ENCODE measurements at places on chromosomes 1 and 21.

GRCh38 chr1:112790920-112791722 is 76.0 kb upstream of the PPM1J start:
- DNase-seq: no peak

DNA sequence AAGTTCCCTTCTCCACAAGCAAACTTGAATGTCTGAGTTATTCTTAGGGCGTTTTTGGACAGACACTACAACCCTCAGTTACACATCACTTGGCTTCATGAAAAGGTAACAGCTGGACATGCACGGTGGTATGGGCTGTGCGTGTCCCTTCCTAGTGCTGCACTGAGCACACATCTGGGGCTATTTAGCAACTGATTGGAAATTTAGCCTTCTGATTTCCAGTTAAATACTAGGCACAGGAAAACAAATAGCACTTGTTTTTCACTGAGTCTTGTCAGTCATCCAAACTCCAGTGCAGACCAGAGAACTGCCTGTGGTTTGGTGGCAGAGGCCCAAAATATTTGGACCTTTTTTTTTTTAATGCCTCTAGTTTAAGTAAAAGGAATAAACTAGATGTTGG is 134.7 kb downstream of the TGFBR3 start:
- DNase-seq: no peak

DNA sequence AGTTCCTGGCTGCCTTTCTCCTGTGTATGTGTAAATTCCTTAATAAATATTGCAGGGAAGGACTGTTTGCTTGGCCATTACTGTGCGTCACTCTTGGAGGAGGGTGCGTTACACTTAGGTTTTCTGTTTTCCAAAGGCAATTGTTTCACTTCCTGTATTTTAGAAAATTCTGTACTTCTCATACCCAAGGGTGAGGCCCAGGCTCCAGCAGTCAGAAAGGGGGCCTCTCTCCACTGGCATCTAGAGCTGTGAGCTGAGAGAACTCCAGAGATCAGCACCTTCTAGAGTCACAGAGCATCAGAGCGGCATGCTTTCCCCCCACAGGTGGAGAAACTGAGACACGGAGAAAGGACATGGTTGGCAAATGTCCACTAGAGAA is 27.0 kb upstream of the ZFP69B start:
- no peak for DNase-seq

- DNase-seq: no peak
Measured at GRCh38 chr1:72780212-72780611, 497.9 kb upstream of the NEGR1 start.

GRCh38 chr21:33383056-33383888 is 19.9 kb upstream of the IFNGR2 start:
- DNase-seq: no peak

DNA sequence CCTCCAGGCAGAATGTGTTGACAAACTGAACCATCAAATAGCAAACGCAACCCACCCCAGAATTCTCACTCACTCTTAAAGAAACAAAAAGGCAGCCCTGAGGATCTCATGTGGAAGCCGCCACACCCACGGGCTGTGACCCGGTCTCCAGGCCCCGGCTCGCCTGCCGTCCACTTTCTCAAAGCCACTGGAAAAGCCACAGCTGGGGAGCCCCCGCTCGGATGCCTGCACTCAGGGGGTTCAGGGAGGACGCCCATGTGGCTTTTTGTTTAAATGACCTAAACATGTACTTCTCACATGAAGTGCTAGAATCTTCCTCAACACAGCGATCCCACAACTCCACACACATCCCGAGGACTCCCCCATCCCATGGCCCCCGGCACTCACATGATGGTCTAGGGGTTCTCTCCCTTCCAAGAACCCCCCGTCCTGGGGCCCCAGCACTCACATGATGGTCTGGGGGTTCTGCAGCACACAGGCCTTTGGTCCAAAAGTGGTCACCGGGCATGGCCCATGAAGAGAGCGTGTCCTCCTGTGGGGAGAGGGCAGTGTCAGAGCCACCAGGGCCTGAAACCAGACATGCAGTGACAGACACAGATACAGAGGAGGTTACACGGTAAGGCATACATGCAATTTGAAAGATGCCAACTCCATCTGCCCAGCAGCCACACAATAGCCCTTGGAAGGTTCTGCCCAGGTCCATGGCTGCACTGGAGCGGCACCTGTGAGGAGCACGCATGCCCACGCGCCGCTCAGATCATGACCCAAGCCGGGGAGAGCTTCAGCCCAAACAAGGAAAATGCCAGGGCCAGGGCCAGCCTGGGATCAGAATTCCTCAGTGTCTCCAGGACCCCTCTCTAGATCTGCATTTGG is 16.5 kb downstream of the NADK start:
- DNase-seq: no peak

- no peak for DNase-seq
Measured at GRCh38 chr1:12407050-12407961, 177.5 kb downstream of the VPS13D start.
